ENCODE measurements at places on chromosomes 2 and 18.

- peak; percentile 11 for DNase-seq
Measured at GRCh38 chr2:239143858-239144712, 256.7 kb downstream of the HDAC4 start.

DNA sequence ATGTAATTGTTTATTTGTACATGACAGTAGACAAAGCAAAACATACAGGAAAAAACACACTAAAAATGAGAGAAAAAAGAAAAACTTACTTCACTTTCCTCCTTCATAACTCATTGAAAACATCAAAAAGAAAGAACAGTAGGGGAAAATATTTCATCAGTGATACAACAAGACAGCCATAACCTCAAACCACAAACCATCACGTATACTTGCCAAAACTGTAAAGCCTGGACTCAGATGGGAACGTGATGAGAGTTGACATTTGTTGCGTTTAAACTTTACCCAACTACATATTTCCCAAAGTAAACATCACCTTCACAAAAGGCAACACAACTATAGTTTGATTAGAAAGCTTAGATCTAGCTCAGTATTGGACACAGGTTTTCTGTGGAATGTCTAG lies 278.2 kb upstream of the COL3A1 start:
- DNase-seq, result no peak

GRCh38 chr2:64861452-64862397 lies 127.5 kb upstream of the SLC1A4 start:
- no peak for DNase-seq

- no peak for DNase-seq
Measured at GRCh38 chr18:28689588-28689987, 512.7 kb upstream of the CDH2 start.

GRCh38 chr2:7552825-7553570 lies 635.8 kb downstream of the RNF144A start:
- DNase-seq, result no peak

GRCh38 chr2:236319036-236319435 lies 54.8 kb upstream of the ASB18 start:
- DNase-seq, result no peak

- DNase-seq, result no peak
Measured at GRCh38 chr2:23361152-23361551, 23.8 kb upstream of the KLHL29 start.

- no peak for DNase-seq
Measured at GRCh38 chr2:226079196-226079595, 679.7 kb downstream of the NYAP2 start.

GRCh38 chr2:159134979-159135378 lies 151.5 kb downstream of the WDSUB1 start:
- DNase-seq, result no peak

Data from activated T-cell treated with anti-CD3 and anti-CD28 coated beads for 4 hours (primary cell).